ENCODE measurements at places on chromosomes 16 and 17.

GRCh38 chr17:29162909-29163341 is 17.3 kb downstream of the MYO18A start:
- DNase-seq: peak; percentile 88

DNA sequence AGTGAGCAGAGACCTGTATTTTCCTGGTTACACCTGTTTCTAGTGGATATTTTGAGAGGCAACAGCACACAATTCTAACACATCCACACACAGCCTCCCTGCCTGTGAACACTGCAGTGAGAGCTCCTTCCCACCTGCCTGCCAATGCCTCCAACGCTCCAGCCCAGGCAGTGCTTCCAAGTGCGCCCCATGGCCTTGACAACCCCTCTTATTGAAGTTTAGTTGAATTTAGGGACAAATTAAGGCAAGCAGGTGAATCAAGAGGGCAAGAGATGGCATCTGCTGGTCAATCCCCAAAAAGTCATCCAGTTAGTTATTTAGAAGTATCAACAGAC is 4.7 kb upstream of the MXRA7 start:
- DNase-seq: no peak

DNA sequence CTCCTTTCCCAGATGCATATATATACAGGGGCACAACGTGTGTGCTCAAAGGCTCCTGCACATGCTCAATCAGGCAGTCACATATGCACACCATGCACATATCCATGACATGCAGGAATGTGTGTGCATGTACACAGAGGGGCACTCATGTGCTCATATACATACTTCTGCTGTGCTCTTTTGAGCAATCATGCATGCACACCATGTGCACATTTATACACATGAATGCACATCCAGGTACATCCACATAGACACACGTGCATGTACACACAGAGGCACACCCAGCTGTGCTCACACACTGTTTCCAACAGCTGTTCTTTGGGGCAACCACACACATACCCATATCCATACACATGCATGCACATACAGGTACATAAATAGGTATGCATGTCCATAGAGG is 165.3 kb downstream of the SALL1 start:
- DNase-seq: no peak

- DNase-seq: peak; percentile 54
Measured at GRCh38 chr17:81291662-81292061, 3.4 kb downstream of the SLC38A10 start.

- DNase-seq: peak; percentile 69
Measured at GRCh38 chr17:77160091-77160874, 19.5 kb downstream of the SEC14L1 start.

DNA sequence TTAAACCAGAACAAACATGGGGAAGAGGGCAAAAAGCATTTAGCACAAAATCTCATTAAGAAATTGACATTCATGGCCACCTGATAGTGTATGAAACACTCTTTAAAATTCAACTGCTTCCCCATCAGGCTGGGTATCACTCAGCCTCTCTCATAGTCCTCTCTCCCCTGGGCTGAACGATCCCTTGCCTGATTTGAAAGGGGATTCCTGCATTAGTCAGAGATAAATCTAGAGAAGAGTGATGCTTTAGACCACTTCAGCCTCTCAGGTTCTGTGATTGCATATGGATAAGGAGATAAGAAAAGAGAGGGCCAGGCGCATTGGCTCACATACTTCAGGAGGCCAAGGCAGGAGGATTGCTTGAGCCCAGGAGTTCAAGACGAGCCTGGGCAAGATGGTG is 280.0 kb downstream of the SOX9 start:
- no peak for DNase-seq

- DNase-seq: no peak
Measured at GRCh38 chr17:27602721-27603420, 28.1 kb upstream of the LGALS9 start.

- DNase-seq: no peak
Measured at GRCh38 chr17:2433696-2434095, 32.8 kb upstream of the MNT start.

GRCh38 chr17:8499171-8499570 is 63.5 kb downstream of the NDEL1 start:
- no peak for DNase-seq

DNA sequence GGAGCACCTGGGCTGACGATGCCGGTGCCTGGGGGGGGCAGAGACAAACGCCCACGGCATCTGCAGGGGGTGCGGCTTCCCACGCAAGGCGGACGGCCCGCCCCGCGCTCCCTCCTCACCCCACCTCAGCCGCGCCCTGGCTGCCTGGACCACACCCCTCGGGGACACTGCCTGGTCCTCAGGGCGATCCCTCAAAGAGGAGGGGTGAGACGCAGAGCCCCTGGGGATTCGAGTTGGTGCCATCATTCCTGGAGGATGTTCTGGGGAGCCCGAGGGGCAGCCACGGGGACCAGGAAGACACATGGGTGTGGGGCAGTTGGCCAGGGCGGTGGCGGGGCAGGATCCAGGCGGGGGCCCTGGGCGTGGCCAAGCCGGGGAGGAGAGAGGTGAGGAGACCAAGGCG is 3.9 kb downstream of the IGFALS start:
- DNase-seq: no peak

DNA sequence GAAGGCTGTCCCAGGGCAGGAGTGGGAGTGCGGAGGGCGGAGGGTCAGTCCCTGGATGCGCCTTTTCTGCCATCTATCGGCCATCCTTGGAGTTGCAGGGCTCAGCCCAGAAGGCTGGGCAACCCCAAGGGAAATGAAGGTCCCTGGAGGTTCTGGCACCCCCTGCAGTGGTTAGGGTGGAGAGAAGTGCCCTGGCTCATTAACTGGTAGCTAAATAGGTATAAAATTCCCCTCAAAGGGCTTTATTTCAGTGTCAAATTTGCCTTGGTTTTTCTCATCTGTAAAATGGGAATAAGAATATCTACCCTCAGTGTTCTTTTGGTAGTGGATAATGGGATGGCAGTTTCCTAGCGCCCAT is 22.4 kb downstream of the C17orf75 start:
- peak; percentile 76 for DNase-seq

- DNase-seq: no peak
Measured at GRCh38 chr17:2436316-2436905, 35.6 kb upstream of the MNT start.

GRCh38 chr16:78654929-78655328 is 555.5 kb downstream of the WWOX start:
- no peak for DNase-seq

DNA sequence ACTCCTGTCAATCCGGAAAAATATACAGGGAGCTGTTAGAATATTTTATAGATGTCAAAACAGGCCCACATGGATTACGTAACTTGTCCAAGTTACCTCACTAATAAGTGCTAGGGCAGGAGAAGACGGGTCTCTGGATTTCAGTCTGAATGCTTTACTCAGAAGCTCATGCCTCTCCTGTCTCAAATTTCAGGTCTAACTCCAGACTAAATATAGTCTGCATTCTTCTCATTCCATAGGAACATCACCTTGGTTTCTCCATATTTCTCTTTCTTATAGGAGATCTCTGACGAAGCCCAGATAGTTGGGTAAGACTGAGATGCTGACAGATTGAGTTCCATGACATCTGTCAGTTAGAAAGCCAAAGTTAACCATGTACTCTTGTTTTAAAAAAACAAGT is 174.2 kb downstream of the STX8 start:
- no peak for DNase-seq

DNA sequence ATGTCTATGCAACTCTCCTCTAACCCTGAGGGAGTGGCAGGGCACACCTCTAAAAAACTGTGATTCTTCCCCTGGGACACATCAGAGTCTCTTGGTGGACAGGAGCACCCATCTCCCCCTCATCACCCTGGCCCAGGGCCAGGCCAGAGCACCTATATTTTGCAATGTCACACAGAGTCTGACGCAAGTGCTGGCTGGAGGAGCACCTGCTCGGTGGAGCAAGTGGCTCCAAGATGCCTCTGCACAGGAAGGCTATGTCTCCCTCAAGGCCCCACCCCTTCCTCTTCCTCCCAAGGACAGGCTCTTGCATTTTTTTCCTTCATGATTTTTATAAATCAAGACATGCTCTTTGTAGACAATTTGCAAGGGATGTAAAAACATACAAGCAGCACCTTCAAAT is 13.3 kb downstream of the SNN start:
- DNase-seq: no peak

GRCh38 chr16:85471469-85472431 is 141.4 kb upstream of the GSE1 start:
- DNase-seq: no peak

DNA sequence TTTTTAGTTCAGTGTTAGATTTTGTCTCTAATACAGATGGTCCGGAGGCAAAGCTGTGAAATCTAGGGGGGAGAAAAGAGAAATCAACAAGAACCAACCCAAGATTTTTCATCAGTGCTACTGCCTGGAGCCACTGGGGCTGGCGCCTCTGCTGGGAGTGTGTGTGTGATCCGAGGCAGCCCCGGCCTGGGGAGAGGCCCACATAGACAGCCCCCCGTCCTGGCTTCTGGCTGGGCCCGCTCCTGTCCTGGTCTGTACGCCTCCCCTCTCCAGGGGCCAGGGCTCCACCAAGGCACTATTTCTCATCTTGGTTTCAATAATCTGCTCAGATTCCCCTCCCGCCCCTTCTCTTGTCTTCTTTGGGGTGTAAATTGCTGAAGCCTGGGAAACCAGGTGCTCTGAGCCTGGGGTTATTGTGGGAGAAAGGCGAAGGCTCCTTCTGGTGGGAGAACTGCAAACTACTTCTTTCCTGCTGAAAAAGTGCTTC is 7.8 kb downstream of the BAHCC1 start:
- DNase-seq: no peak

GRCh38 chr17:50593321-50593720 is 32.8 kb downstream of the CACNA1G start:
- DNase-seq: peak; percentile 51

DNA sequence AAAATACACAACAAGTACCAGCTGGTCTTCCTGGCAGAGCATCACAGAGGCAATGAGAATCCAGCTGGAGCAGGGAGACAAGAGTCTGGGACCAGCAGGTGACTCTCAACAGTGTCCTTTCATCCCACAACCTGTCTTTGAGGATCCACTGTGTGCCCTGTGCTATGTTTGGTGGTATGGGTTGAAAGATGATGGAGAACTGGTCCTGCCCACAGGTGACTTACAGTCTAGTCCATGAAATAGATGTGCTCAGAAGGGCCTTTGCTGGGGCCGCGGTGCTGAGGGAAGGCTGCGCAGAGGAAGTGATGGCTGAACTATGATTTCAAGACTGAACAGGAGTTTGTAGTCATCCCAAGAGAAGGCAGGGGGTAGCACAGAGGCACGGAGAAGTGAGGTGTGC is 17.9 kb downstream of the WNT3 start:
- peak; percentile 75 for DNase-seq

DNA sequence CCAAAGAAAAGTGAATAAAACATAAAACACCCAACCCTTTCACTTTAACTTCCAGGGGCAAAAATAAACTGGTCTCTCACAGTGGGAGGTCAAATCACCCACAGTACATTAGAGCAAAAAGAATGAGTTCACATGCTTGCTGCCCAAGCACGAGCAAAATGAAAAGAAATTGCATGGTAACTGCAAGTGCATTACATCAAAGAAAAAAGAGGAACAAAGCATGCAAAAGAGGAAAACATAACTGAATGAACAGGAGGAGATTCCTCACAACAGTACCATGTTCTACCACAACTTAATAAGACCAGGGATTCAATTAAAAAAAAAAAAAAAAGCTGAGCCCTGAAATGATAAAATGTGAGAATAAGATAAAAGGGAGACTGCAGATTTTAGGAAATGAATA is 12.3 kb downstream of the DNAH2 start:
- DNase-seq: no peak

GRCh38 chr17:31062346-31062745 is 32.4 kb upstream of the NF1 start:
- no peak for DNase-seq

- no peak for DNase-seq
Measured at GRCh38 chr17:27871407-27871806, 21.8 kb downstream of the LYRM9 start.

DNA sequence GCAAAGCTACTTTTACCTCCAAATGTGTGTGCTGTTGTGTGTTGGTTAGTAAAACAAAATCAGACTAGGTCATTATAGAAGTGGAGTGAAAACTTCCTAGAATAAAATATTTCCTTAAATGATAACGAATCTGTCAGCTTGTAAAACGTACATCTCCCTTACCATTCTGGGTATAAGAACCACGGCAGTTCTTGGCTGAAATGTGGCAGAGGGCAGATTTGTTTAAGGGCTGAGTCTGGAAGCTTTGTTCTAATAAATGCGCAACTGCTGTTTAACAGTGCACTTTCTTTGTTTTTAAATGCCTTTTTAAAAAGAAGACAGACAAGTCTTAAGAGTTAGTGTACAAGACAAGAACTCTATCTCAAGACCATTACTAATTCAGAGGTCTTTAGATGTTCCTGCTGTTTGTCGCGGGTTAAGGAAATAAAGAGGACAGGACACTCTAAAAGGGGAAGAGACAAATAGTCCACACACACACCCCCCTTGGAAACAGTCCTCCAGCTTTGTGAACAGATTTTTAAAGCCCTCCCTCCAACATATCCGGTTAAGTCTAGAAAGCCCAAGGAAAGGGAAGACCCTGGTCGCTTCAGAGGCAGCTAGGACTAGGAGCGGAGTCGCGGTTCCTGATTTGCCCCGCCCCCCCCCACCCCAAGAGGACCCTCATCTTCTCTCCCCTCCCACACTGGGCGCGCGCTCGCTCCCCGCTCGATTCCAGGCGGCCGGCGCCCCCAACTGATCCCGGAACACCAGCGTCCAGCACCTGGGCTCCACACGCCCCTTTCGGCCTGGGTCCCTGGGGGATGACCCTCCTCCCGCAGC is 658 bp downstream of the SYNRG start:
- no peak for DNase-seq

GRCh38 chr17:36578671-36579070 is 13.0 kb upstream of the DHRS11 start:
- DNase-seq: no peak

DNA sequence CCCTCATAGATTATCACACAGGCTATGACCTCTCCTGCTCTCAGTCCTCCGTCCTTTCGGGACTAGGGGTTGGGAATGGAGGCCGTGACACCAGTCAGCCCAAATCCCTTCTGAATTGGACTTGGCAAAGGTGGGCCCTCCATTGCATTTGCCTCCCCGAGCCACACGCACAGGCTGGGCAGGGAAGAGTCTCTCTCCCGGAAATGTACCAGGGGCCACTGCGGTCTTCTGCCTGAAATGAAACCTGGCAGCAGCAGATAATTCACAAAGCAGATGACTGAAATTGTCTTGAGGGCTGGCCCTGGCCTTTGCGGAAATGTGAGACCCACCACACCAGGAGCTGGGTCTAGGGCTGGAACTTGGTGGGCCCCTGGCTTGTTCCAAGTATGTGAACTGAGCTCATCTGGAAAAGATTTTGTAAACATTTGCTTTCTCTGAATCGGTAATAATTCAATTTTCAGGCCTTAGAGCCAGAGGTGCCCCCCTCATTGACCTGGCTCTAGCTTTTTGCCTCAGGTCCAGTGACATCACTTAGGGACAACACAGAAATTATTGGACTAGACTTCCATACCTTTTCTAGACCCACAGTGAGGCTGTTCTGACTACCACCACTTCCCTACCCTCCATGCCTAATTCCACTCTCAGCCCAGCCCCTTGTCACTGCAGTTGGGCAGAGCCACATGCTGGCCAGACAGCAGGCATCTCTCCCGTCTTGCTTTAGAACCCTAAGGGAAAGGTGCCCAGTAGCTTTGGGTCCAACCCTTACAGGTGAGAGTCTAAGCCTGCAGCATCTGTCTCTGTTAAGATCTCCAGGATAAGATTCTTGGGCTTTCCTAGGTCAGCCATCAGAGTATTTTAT is 75.2 kb downstream of the CCDC182 start:
- no peak for DNase-seq

- DNase-seq: no peak
Measured at GRCh38 chr17:31564291-31564690, 172.8 kb downstream of the RAB11FIP4 start.
